ENCODE measurements at places on chromosomes 1 and 21.
A peak's percentile ranks its signal among the peaks of the same experiment; 100 is the strongest.

DNA sequence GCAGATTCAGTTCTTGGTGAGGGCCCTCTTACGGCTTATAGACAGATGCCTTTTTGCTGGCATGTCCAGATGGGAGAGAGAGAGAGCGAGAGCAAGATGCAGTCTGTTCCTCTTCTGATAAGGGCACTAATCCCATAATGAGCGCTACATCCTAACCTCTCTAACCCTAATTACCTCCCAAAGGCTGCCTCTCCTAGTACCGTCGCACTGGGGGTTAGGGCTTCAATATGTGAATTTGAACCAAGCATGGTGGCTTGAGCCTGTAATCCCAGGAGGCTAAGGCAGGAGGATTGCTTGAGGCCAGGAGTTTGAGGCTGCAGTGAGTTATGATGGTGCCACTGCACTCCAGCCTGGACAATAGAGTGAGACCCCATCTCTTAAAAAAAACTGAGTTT, 10.5 kb upstream of the SDE2 start:
- ATAC-seq = no peak

DNA sequence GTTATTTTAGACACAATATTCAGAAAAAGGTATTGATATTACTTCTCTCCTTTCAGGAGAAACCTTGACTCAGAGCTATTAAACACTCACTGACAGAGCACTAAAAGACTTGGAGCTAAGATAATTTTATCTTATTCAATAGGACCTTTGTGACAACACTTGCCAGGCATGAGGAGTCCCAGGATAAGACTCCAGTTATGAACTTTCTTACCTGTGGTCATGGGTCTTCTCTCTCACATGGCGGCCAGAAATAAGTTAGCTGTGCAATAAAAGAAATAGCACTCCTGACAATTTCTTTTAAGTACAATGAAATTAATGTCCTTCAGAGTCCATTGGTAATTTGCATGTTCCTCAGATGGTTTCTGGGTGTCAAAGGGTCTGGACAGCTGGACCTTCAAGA, 382.1 kb downstream of the BRINP3 start:
- no peak for ATAC-seq

DNA sequence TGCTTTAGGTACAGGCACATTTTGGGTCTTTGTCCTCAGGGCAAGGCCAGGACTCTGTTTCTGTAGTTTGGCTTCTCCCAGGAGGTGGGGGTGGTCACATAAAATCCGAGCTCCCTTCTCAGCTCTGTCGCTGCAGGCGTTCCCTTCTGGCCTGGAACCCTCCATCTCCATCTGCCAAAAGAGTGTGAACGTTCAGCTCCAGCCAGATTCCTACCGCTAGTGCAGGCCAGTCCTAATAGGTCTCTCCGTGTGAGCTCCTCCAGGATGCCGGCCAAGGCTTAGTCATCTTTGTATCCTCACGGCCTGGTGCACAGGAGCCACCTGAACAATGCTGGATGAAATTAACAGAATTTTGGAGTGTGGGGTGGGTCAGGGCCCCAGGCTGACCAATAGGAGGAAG, 19.9 kb upstream of the KCNA10 start:
- ATAC-seq = no peak

GRCh38 chr21:44425307-44425894, 29.9 kb upstream of the LRRC3 start:
- no peak for ATAC-seq

GRCh38 chr1:20153000-20153418, 13.9 kb downstream of the PLA2G2F start:
- peak; percentile 41 for ATAC-seq

DNA sequence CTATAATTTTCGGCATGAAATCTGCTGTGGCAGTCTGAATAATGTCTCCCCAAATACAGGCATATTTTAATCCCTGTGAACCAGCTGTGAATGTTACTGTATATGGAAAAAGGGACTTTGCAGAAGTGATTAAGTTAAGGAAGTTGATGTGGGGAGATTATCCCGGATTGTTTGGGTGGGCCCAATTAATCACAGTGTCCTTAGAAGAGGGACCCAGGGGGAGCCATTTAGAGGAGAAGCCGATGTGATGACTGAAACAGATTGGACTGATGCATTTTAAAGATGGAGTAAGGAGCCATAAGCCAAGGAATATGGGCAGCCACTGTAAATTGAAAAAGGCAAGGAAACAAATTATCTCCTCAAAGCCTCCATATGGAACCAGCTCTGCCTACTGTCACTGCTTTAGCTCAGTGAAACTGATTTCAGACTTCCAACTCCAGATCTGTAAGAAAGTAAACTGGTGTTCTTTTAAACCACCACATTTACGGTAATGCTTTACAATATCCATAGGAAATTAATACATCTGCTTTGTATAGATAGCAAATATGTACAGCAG, 61.1 kb upstream of the GPR88 start:
- no peak for ATAC-seq

DNA sequence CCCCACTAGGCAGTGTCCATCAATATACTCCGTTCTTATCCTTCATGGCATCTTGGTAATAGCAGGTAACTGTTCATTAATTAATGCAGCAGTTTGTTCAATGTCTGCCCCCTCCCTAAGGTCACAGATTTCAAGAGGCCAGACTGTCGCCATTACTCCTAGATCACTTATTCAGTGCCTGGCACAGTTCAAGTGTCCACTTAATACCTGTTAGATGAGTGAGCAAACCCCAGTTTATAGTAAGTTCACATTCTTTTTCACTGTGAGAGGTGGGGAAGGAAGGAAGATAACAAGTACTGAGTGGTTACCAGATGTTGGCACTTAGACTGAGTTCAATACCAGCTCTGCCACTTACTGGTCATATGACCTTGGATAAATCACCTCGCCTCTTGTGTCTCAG, 36.4 kb downstream of the OPRD1 start:
- no peak for ATAC-seq

- ATAC-seq = no peak
These were observed 3.4 kb upstream of the POFUT2 start for GRCh38 chr21:45290948-45291612.

DNA sequence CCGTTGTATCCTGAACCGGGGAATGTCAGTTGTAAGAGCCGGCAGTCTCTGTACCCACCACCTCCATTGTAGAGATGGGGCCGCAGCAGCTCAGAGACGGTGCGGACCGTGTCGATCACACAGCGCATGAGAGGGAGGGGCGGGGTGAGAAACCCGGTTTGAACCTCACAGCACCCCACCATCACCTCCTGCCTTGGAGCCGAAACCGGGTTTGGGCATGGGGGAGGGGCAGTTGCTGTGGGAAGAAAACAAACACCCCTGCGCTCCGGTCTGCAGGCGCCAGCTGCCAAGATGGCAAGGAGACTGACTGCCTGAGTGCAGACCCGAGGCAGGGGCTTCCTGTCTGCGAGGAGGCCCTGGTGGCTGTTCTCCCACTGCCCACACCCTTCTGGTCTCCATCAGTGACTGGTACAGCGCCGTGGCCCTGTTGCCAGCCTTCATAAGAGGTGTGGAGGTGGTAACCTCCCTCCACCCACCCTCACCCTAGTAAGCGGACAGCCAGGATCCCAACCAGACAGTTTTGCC, 69.2 kb upstream of the SSBP3 start:
- ATAC-seq = no peak

- no peak for ATAC-seq
These were observed 73.8 kb upstream of the B3GALT2 start for GRCh38 chr1:193260056-193260745.

DNA sequence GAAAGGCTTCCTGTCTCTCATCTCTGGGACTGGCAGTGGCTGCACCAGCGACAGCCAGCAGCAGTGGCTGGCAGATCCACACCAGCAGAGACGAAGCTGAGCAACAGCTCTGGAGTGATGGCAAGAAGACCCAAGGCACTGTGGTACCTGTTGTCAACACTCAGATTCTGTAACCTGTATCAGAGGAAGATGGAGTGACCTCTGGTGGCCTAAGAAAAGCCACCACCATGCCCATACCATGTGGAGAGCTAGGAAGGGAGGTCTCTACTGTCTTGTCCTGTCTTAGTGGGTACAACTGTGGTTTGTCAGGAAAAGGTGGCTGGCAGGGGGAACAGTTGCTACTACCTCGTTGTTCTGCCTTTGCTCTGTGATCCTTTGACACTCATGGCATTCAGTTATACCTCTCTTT, 22.5 kb upstream of the RHBDL2 start:
- ATAC-seq = no peak

DNA sequence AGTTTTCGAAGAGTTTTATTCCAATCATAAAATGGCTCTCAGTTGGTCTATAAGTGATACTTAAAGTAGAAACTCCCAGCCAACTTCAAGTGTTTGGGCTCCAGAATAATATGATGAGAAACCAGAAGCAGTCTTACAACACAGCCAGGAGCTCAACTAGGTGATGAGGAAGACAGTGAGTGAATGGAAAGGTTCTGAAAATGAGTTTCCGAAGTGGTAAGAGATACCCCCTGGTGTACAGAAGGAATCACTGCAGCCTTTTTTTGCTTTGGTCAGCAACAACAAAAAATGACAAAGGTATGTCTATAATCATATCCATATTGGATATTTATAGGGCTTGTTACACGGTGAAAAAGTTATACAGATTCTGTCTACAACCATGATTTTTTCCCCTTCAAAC, 16.5 kb downstream of the KRTAP19-1 start:
- ATAC-seq = no peak
